Heart right ventricle (tissue), 16 donors: ENCODE measurements at places on chromosomes 13 and 19. TPM values are rescaled to one million over a fixed set of nuclear protein-coding genes. Genes with fewer than 3 reads are reported as not detected.
A peak's percentile ranks its signal among the peaks of the same experiment; 100 is the strongest.

DNA sequence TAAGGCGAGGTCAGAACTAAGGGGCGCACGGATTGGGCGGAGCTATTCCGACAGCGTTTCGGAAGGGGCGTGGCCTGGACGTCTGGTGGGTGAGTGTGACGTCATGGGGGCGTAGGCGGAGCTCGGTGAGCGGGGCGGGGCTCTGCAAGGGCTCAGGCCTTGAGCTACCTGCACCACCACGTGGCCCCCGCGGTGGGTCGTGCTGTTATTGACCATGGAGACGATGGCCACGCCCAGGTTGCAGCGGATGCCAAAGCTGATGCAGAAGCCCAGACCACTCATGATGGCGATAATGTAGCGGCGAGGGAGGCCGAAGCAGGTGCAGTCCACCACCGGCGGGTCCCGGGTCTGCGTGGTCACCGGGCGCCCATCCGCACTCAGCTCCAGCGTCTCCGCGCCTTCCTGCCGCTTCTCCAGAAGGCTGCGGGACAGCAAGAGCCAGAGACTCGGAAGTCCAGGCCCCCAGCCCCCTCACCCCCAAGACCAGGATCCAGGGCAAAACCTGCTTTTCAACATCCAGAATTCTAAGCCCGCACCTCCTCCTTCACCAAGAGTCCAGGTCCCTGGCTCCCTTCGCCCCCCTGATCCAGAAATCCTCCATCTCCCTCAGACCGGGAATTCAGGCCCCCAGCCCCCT is 4.8 kb downstream of the SLC17A7 start:
- H3K4me3 ChIP-seq = no peak overlapping the region
- DNase-seq = no peak
- peaks cover 16% of the 10 kb centered on the region for H3K27me3 ChIP-seq

DNA sequence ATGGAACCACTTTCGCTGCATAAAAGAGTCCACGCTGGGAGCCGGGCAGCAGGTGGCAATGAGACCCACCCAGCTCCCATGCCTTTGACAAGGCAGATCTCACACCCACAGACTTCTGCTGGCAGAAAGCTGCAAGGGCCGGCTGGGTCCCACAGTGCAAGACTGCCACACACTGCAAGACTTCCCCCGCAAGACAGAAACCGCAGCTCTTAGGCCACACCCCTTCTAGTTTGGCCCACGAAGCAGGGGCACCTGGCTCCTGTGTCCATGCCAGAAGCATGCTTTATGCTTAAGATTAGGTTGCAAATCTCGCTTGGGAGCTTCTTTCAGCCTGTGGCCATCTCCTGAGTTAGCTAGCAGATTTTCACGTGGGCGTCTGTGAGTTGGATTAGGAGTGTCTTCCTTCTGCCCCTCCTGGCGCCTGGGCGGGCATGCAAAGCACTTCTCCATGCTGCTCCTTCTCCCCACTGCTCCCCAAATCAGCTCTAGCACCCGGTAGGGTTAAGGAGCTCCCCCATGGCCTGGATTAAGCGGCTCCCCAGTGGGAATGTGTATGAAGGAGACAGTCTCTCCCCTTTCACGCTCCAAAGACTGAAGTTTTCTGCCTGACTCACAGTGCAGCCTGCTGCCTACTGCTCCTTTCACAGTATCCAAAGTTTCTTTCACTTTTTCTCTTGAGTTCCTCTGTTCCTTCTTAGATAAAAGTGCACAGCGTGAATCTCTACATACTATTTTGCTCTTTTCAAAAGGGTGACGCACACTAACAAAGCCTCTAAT is 17.7 kb downstream of the GPC6 start:
- no peak overlapping the region for H3K4me3 ChIP-seq
- H3K27me3 ChIP-seq = no peaks in the 10 kb centered on the region
- H3K4me1 ChIP-seq = no peaks in the 10 kb centered on the region
- peak overlapping the region; percentile 47 for H3K27ac ChIP-seq
- no peak for DNase-seq

- H3K27me3 ChIP-seq = no peaks in the 10 kb centered on the region
- H3K27ac ChIP-seq = no peak overlapping the region
- no peak for DNase-seq
- H3K36me3 ChIP-seq = no peaks in the 10 kb centered on the region
Measured at GRCh38 chr13:32911506-32911905, 104.7 kb upstream of the KL start.

GRCh38 chr13:53110181-53110580 is 81.6 kb downstream of the OLFM4 start:
- H3K36me3 ChIP-seq = no peaks in the 10 kb centered on the region
- no peaks in the 10 kb centered on the region for H3K27me3 ChIP-seq
- no peak for DNase-seq
- no peak overlapping the region for H3K27ac ChIP-seq

DNA sequence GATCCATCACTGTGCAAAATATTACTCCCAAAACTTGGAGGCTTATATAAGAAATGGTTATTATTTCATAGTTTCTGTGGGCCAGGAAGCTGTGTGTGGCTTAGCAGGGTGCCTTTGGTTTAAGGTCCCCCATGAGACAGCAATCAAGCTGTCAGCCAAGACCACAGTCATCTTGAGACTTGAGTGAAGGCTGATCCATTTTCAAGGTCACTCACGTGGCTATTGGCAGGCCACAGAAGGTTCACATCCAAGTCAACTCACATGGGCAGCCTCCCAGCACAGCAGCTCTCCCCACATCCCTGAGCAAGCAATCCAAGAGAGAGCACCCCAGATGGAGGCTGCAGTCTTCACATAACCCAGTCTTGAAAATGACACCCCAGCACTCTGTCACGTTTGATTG is 537.4 kb downstream of the MYO16 start:
- DNase-seq = no peak
- no peak overlapping the region for H3K27ac ChIP-seq
- H3K4me1 ChIP-seq = no peaks in the 10 kb centered on the region
- H3K4me3 ChIP-seq = no peak overlapping the region
- H3K36me3 ChIP-seq = no peaks in the 10 kb centered on the region

GRCh38 chr19:39554701-39555311 is 14.8 kb upstream of the EID2 start:
- no peaks in the 10 kb centered on the region for H3K36me3 ChIP-seq
- H3K27me3 ChIP-seq = peaks cover 14% of the 10 kb centered on the region

DNA sequence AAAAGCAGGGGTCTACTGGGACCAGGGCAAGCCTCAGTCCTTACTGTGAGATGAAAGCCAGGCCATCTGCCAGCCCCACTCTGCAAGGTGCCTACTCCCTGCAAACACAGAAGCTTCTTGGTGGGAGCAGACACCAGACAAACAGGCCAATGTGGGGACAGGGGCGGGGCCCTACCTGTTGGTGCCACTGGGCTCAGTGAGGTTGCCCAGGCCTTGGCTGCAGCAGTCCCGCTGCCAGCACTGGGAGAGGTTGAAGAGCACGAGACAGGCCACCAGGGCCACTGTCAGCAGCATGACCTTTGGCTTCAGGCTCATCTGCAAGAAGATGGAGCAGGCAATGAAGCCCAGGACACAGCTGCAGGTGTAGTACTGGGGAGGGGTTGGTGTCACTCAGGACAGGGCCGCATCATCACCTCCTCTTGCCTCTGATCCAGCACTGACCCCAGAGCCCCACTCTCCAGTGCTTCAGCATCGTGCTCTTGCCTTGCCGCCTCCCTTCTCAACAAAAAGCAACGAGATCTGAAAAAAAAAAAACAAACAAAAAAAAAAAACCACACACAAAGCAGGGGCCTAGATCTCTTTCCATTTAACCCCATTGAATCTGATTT is 72.6 kb downstream of the NBEA start:
- H3K4me1 ChIP-seq = peaks cover 13% of the 10 kb centered on the region
- no peaks in the 10 kb centered on the region for H3K36me3 ChIP-seq
- no peak overlapping the region for H3K27ac ChIP-seq
- no peak overlapping the region for H3K4me3 ChIP-seq
- no peak for DNase-seq
- no peaks in the 10 kb centered on the region for H3K27me3 ChIP-seq

Gene CD177
- total RNA-seq = not detected

Gene ANGPTL8
- 0.42 TPM for total RNA-seq

Gene CGB2
- total RNA-seq = not detected

Gene ZNF414
- total RNA-seq = 20.7 TPM
